Right forelimb (tissue), 1 donor: ENCODE measurements at places on chromosomes 1 and 21.

DNA sequence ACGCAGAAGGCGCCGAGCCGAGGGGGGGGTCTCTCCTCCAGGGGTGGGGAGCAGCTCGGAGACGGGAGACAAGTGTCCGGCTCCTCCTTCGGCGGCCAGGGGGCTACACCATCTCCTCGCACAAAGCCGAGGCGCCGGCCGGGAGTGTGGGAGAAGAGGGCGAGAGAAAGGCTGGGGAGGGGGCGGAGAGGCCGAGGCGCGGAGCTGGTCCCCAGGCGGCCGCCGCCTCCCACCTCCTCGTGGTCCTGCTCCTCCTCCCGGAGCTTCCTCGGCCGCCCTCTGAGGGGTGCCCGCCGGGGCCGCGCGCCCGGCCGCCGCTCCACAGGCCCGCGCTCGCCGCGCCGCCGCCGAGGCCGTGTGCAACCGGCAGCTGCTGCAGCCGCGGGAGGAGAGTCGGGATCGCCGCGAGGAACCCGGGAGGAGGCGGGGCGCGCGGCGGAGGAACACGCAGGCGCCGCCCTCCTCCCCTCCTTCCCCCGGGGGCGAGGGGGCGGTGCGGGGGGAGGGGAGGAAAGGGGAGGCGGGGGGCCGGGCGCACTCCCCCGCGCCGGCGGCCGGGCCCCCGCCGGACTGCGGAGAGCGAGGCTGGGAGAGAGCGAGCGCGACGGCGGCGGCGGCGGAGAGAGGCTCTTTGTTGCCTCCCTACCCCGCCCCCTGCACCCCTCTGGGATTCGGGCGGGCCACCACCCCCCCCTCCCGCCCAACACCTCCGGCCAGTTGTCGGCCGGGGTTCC is at the start of gene ENAH:
Gene ENAH, minus strand, starts transcription at position 395 of the 734 bp plus-strand sequence. CDS start 433 bp downstream, outside the sequence.
- DNase-seq, result peak; percentile 91

DNA sequence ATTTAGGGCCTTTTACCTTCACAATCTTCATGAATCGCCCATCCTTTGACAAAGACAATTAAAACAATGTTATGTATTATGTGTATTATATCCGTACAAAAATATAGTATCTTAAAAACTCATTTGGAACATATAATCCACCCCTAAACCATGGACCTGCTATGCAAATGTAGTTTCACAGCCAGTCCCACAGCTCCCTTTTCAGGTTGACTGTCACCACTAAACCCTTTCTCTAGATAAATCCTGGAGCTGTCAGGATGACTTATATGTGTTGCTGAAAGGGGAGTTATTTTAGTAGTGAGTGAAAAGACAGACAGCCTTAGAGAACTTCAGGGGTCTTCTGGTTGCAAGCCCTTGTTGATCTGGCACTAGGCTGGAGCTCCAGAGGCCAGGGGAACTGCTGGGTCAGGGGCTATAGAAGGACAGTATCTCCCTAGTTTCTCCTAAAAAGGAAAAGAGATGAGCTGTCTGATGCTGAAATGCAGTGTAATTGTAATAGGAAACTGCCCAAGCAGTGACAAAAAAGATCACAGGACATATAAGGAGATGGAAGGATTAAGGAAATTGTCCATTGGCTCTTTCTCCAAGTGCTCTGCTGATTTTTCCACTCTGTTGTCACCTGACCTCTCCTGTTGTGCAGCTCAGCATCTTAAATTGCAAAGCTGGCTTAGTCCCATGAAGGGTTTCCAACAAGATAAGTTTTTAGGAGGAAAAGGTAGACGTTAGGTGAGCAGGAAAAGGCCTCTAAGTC is 127.7 kb downstream of the S1PR1 start:
- no peak for DNase-seq

DNA sequence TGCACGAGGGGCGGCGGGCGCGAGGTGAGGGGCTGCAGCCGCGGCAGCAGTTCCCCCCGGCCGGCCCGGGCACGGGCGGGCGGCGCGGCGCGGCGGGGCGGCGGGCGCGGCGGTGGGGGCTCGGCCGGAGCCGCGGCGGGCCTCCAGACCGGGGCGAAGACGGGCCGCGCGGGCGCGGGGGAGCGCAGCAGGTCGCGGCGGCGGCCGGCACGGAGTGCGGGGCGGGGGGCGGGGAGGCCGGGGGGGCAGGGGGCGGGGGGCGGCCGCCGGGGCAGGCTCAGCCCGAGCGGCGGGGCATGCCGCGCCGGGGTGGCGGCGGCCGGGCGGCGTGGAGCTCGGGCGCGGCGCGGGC is 311 bp downstream of the IRF2BP2 start:
- no peak for DNase-seq

GRCh38 chr1:241423541-241424479 is 66.8 kb upstream of the RGS7 start:
- DNase-seq, result peak; percentile 48

DNA sequence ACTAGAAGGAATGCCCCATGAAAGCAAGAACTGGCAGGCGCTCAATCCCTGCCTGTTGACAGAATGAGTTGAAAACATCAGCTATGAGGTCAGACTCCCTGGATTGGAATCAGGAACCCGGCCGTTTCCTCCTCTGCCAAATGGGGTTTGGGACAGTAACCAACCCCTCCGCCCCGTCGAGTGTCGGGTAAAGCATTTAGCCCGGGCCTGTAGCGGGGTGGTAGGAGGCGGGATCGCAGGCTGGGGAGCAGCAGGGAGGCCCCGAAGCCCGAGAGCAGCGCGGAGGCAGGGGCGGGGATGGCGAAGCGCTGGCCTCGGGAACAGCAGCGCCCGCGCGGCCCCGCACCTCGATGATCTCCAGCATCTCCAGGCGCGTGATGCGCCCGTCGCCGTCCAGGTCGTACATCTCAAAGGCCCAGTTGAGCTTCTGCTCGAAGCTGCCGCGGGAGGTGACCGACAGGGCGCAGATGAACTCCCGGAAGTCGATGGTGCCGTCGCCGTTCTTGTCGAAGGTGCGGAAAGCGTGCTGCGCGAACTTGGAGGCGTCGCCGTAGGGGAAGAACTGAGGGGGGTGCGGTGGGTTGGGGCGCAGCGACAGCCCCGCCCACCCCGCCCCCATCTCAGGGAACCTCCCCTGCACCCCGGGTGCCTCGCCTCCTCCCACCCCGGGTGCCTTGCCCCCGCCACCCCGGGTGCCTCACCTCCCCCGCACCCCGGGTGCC is 7.5 kb downstream of the HPCAL4 start:
- DNase-seq, result no peak

DNA sequence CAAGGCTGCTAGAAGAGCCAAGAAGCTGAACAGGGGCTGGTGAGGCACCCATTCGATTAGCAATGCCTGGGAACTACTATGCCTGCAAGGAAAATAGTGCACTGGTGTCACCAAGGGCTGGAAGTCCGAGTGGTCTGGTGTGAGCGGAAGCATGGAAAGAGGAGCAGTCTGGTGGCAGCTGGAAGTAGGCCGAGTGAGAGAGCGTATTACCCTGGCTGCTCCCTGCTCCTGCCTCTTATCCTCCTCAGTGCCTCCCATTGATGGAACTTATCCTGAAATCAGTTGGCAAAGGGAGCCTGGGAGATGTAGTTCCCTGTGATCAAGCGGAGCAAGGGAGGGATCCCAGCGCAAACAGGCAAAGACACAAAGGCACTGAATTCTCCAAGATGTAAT is 9.6 kb downstream of the SMAP2 start:
- no peak for DNase-seq

DNA sequence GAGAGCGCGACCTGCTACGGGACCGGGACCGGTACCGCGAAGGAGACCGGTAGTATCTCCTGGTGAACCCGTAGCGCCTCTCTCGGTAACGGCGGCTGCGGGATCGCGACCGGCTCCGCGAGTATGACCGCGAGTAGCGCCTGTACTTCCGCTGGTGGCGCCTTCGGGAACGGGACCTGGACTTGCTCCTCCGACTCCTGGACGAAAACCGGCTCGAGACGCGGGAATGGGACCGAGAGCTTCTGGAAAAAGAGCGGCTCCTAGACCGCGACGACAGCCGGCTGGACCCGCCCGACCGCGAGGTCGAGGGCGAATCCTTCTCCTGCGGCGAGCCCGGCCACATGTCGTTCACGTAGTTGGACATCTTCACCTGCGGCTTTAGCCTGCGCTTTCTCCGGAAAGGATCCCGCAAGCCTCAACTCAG is 642 bp downstream of the RSRP1 start:
- peak; percentile 55 for DNase-seq

GRCh38 chr1:235866205-235866912 is at the start of gene LYST:
Gene LYST, minus strand, starts transcription at chr1:235866906. Its CDS starts 36,489 bp downstream, at chr1:235830417.
- peak; percentile 56 for DNase-seq

DNA sequence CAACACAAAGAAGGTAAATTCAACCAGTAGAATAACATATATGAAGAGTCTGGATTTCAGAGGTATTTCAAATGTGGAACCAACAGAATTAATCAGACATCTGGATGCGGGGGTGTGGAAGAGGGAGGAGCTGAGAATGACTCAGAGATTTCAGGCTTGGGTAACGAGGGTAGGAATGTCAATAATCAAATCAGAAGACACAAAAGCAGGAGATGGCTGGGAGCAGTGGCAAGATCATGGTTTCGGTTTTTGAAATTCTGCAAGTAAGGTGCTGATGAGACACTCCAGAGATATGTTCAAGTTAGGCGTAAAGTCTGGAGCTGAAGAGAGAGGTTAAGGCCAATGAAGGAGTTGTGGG is 64.0 kb downstream of the PLPPR5 start:
- DNase-seq, result no peak

- DNase-seq, result no peak
Observed at GRCh38 chr1:94727846-94728715, 92.1 kb upstream of the SLC44A3 start.

GRCh38 chr1:185396126-185396525 is 79.1 kb upstream of the IVNS1ABP start:
- no peak for DNase-seq

DNA sequence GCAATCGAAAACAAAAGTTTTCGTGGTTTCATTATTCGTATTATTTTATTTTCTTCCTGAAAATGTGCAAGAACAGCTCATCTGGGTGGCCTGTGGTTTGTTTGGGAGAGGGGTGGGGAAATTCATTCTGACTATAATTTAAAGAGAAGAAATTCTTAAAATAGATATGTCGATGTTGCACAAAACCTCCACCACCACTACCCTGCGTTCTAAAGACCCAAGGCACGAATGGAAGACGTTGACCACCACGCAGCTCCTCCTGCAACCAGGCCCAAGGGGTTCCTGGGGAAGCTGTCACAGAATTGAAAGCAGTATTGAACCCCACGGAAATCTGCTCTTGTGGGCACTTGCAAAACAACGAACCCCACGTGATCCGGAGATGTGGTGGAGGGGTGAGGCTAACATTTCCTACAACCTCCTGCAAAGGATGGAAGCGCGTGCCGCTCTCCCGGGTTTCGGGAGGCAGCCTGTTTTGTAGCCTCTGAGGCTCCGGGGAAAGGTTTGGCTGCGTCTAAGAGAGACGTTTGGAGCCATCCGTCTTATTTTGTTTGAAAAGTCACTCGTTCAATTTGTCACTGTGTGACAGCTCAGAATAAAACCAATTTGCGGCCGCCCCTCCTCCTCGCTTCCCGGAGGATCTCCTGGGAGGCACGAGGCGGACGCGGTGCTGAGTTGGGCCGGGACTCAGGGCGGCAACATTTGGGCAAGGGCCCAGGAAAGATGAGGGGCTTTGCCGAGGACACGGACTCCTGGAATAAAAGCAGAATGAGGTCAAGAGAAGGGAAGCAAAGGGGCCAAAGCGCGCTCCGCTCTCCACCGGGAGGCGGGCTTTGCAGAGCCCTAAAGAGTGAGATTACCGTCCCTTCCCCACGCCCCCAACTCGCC is 810 bp upstream of the HLX start:
- DNase-seq, result peak; percentile 62

- no peak for DNase-seq
Observed at GRCh38 chr1:207112616-207113296, 8.7 kb downstream of the C4BPA start.
